ENCODE measurements at places on chromosomes 1 and 21.

GRCh38 chr1:185894791-185895190 is 160.6 kb downstream of the HMCN1 start:
- no peak for DNase-seq

DNA sequence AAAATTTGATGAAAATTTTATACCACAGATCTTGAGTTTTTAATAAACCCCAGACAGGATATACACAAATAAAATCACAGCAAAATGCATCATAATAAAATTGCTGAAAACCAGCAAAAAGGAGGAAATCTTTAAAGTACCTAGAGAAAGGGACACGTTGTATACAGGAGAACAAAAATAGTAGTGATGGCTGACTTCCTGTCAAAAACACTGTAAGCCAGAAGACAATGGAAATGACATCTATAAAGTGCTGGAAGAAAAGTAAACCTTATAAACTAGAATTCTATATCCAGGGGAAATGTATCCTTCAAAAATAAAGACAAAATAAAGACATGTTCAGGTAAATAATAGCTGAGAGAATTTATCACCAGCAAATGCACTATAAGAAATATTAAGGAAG is 14.6 kb upstream of the PTGFRN start:
- DNase-seq, result no peak

- no peak for DNase-seq
Measured at GRCh38 chr1:28126783-28127490, 38.5 kb upstream of the EYA3 start.

DNA sequence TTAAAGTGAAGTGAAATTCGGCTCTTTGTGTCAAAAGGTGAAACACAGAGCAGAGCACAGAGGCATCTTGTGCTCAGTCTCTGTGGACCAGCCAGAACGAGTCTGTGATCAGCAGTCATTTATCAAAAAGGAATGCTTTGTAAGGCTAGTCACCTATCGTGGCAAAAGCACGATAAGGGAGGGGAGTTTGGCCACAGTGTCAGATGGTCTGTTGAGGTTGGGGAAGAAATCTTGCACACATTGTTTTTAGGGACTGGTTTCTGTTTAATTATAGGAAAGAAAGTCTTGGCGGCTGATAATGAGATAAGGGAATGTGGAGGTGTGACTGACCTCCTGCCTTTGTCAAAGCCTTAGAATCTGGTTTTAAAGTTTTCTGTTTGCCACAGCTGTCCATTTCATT is 58.2 kb upstream of the KIAA1614 start:
- DNase-seq, result no peak

- DNase-seq, result no peak
Measured at GRCh38 chr1:2003541-2004131, at the start of gene CFAP74. Gene CFAP74 (minus strand): TSS chr1:2003786. CDS start chr1:1990956, 12,830 bp downstream.

DNA sequence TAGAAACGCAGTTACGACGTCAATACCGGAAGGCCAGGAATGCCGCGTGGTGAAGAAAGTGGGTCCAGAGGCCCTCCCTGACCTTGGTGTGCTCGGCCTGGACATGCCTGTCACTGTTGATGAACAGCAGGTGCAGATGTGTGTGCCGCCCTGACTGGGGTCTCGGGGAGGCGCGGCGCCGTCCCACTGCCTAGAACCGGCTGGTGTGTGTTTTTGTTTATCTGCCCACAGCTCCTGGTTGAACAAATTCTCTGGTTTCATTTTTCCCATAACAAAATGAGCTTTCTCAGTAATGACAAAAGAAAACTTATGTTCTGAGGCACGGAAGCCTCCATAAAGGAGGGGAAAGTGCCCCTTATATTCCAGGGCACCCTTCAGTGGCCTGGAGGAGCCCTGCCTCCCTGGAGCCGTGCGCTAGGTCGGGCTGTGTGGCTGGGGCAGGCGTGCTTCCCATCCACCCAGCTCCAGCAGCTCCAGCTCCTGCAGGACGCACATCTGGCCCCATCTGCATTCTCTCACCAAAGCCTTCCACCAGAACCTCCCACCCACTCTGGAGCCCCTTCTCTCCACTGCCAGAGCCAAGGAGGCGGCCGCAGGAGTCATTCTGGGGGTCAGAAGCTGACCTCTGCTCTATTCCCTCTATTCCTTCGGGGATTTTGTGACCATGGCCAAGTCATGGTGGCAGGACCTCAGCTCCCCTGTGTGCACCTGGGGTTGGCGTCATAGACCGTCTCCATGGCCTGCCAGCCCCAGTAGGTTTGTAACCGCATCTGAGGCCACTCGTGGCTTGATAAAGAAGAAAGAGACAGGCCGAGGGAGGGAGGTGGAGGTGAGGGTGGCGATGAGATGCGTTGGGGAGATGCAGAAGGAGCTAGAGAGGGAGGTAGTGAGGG is 20.1 kb upstream of the COL18A1 start:
- DNase-seq, result no peak

DNA sequence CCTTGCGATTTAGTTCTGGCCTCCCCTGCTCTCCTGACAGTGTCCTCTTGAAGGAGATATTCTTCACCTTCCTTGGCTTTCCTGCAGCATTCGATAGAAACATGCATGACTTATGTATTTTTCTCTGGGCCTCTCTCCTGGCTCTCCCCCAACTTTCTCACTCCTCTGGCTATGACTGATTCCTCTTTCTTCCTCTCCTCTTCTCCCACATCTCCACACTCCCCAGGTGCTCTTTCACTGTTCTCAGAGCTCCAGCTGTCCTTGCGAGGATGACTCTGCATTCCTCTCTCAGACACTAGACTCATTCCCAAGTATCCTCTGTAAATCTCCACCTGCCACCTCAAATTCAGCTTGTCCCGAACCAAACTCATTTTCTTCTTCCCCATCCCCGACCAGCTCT is 18.0 kb downstream of the LRRC42 start:
- DNase-seq, result no peak

- DNase-seq, result peak; percentile 66
Measured at GRCh38 chr1:203351037-203351625, at the start of gene FMOD. Gene FMOD (minus strand): TSS chr1:203351122. CDS start chr1:203348270, 2,852 bp downstream.
